ENCODE measurements at places on chromosomes 4 and X.

- DNase-seq: no peak
These were observed 64.8 kb upstream of the NR0B1 start for GRCh38 chrX:30373951-30374350.

GRCh38 chr4:164591666-164592065, 162.3 kb upstream of the SMIM31 start:
- DNase-seq: no peak

DNA sequence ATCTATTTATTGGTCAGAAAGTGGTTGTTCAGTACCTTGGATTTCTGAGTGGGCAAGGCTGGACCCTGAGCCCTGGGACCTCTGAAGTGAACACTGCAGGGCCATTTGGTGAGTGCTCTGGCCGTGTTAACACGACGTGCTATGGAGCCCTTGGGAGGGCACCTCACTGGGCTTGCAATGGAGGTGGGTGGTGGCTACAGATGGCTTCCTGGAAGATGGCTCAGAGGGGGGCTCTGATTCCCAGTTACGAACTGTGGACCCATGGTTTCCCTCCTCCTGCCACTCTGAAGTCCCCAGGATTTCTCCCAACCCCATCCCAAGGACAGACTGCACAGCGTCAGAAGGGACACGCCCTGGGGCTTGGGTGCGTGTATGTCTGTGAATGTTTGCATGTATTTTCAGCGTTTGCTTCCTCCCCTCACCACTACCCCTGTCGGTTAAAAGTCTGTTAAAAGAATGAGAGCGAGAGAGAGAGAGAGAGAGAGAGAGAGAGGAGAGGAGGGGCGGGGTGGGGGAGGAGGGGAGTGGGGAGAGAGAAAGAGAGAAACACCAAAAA, 3.7 kb upstream of the RHOH start:
- no peak for DNase-seq

GRCh38 chr4:103050736-103051436, 25.7 kb downstream of the SLC9B2 start:
- DNase-seq: no peak

GRCh38 chr4:3106339-3107186, 32.1 kb downstream of the HTT start:
- peak; percentile 79 for DNase-seq

DNA sequence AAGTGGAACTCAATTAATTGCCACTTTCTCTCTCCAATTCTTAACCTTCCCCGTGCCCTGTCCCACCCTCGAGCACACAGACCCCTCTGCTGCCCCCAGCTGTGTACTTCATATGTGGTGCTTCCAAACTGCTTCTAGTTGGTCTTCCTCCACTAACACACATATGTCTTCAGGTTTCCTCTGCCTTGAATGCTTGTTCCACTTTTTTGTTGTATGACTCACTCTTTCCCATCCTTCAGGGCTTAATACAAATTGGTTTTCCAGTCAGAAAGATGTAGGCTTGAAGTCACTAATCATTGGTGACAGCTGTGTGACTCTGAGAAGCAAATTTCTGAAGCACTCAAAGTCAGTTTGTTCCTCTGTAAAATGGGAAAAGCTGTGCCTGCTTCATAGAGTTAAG, 30.6 kb downstream of the TRIM2 start:
- DNase-seq: no peak

Data from fibroblast of the conjunctiva (primary cell).